ENCODE measurements at places on chromosomes 6 and 20. TPM values are rescaled to one million over a fixed set of nuclear protein-coding genes. Genes with fewer than 3 reads are reported as not detected.

Gene KIF25
- total RNA-seq: not detected

Gene HCK
- total RNA-seq: not detected

Gene RBPJL
- not detected for total RNA-seq

Gene C6orf58
- total RNA-seq: not detected

Gene OPRL1
- 2.7 TPM for total RNA-seq

Gene VSTM2L
- total RNA-seq: 2.3 TPM

Gene LHFPL5
- 1.7 TPM for total RNA-seq

Gene MAS1
- not detected for total RNA-seq

Gene PTPRT
- total RNA-seq: not detected

Gene HLA-DPA1
- total RNA-seq: not detected

Gene VSX1
- 0.65 TPM for total RNA-seq

Gene NNAT
- not detected for total RNA-seq

Gene LY6G6D
- total RNA-seq: not detected

Gene BPIFB2
- total RNA-seq: not detected

Gene MOXD1
- 1.3 TPM for total RNA-seq

Gene REPS1
- 32.0 TPM for total RNA-seq

Gene SNAP91
- total RNA-seq: not detected

Gene TRIM40
- total RNA-seq: not detected

DNA sequence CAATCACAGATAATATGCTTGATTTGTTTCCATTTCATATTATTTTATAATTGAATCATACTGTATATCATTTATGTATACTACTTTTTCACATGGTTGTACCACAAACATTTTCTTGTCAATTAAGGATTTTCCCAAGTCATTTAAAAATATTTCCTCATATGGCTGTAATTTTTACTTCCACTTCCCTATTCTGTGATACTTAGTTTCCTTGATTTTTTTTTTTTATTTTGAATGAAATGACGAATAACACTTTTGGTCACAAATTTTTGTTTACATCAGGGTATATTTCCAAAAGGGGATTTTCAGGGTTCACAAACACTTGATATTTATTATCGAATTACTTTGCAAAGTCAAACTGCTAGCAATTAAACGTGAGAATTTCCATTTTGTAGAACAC is 515.6 kb downstream of the KIF16B start:
- peaks cover 13% of the 10 kb centered on the region for H3K4me1 ChIP-seq
- no peaks in the 10 kb centered on the region for H3K36me3 ChIP-seq
- no peak overlapping the region for H3K4me3 ChIP-seq
- H3K27me3 ChIP-seq: no peaks in the 10 kb centered on the region
- no peak for DNase-seq

- no peak overlapping the region for H3K27ac ChIP-seq
- H3K4me1 ChIP-seq: no peaks in the 10 kb centered on the region
- H3K4me3 ChIP-seq: no peak overlapping the region
- DNase-seq: no peak
- H3K27me3 ChIP-seq: no peaks in the 10 kb centered on the region
These were observed 80.3 kb downstream of the GJA1 start for GRCh38 chr6:121515630-121516265.

DNA sequence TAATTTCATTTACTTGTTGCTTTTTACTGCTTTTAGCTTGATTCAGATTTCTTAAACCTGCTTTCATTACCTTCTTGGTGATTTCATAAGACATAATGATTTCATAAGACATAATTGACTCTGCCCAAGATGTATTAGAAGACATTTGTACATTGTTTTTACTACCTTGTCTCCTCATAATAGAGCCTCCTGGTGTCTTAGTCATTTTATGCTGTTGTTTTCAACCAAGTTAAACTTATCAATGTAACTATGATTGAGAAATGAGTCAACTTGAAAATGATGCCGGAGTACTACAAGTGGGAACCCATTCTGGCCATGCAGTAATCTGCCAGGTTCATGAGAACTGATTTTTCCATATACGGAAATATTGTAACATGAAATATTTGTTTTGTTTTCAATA is 573.6 kb downstream of the MMUT start:
- H3K4me1 ChIP-seq: no peaks in the 10 kb centered on the region
- no peaks in the 10 kb centered on the region for H3K36me3 ChIP-seq
- H3K4me3 ChIP-seq: no peak overlapping the region

DNA sequence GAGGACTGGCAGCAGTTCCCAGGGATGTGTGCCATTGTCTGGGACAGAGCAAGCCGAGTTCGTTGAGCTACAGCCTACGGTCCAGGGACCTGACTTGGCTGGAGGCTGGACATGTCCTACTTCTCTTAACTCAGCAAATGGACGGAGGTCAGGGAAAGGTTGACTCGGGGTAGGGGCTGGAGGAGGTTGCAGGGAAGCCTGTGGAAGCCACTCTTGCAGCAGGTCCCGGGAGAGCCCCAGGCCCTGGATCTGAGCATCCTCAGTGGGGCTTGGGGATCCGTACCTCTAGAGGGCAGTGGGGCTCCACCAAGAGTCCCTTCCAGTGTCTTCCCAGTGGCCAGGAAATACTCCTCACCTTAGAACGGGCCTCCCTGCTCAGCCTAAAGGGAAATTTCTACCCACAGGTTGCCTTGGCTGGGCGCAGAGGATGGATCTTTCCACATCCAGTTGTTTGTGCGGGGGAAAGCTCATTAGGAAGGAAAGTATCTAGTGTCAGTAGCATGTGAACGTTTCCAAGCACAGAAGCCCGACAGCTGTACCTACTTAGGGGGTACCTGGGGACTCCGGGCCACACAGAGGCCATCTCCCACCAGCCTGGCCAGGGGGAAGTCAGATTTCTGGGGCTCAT is 170.2 kb downstream of the NFATC2 start:
- H3K4me3 ChIP-seq: no peak overlapping the region
- no peaks in the 10 kb centered on the region for H3K27me3 ChIP-seq
- H3K27ac ChIP-seq: no peak overlapping the region
- H3K36me3 ChIP-seq: no peaks in the 10 kb centered on the region
- peaks cover 7% of the 10 kb centered on the region for H3K4me1 ChIP-seq

- no peak overlapping the region for H3K27ac ChIP-seq
- peaks cover 92% of the 10 kb centered on the region for H3K27me3 ChIP-seq
- no peaks in the 10 kb centered on the region for H3K36me3 ChIP-seq
- no peak overlapping the region for H3K4me3 ChIP-seq
- H3K4me1 ChIP-seq: no peaks in the 10 kb centered on the region
These were observed 90.2 kb downstream of the THBS2 start for GRCh38 chr6:169163411-169163901.

DNA sequence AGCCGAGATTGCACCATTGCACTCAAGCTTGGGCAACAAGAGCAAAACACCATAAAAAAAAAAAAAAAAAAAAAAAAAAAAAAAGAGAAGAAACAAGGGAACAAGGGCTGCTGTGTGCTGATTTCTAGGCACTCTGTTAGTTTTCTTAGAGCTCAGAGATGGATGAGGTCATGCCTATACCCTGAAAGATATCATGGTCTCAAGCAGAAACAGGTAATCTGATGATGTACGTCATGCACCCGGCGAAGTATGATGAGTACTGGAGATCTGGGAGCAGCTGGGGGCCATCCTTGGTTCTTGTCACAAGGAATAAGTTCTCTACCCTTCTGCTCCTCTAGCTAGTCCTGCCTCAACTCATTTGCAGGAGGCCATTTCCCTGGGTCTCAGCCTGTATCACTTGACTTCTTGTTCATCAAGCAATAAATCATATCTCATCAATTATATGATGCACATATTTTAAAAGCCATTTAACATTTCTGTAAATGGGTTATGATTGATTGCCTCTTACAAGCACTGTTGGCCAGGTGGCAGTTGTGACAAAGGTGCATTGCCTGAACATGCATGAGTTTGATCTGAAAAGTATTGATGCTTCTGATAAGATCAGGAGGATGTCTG is 517.2 kb downstream of the DHX35 start:
- no peaks in the 10 kb centered on the region for H3K36me3 ChIP-seq
- no peak overlapping the region for H3K27ac ChIP-seq
- DNase-seq: no peak

- no peak for DNase-seq
- H3K36me3 ChIP-seq: no peaks in the 10 kb centered on the region
- no peak overlapping the region for H3K4me3 ChIP-seq
These were observed 13.6 kb downstream of the SERPINB6 start for GRCh38 chr6:2957696-2958330.

GRCh38 chr6:132937466-132937906 is 123.1 kb downstream of the RPS12 start:
- no peaks in the 10 kb centered on the region for H3K27me3 ChIP-seq
- H3K4me1 ChIP-seq: no peaks in the 10 kb centered on the region
- peak; percentile 56 for DNase-seq
- H3K27ac ChIP-seq: no peak overlapping the region
- no peak overlapping the region for H3K4me3 ChIP-seq

DNA sequence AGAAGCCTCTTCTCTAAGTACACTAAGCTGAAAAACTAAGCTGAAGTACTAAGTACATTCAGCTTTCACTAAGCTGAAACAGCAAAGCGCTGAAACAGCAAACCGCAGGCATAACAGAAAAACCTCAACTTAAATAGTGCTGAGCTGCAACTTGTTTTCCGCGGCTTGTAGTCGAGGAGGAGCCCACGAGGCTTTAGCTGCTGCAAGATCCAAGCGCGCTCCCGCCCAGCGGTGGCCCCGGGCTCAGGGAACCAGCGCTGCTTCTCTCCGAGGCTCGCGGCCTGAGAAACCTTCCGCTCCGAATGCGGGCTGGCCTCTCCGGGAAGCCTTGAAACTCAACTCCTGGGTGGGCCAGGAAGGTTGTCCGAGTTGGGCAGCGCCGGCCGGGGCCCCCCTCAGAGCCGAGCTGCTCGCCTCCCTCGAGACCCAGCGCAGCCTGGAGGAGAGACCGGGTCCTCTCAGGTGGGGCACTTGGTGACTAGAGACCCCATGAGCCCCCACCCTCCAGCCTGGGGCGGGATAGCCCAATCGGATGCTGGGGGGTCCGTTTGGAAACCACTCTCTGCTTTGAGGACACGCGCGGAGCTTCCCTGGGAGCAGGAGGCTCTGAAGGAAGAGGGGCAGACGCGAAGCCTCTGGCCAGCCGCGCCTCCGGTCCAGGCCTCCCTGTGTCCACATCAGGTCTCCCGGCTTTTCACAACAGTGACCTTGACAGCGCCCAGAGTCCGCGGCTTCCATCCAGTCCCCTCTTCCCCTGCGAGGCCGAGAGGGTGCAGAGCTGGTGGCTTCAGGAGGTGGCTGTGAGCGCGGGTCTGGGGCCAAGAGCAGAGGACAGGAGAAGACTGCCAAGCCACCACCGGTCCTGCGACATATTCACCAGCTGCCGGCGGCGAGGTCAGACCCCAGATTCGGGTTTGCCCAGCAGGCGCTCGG is 38.1 kb upstream of the HLA-E start:
- no peak for DNase-seq
- peaks cover 83% of the 10 kb centered on the region for H3K27me3 ChIP-seq
- H3K27ac ChIP-seq: no peak overlapping the region
- H3K36me3 ChIP-seq: no peaks in the 10 kb centered on the region
- no peak overlapping the region for H3K4me3 ChIP-seq
- no peaks in the 10 kb centered on the region for H3K4me1 ChIP-seq

- peaks cover 29% of the 10 kb centered on the region for H3K4me1 ChIP-seq
- H3K27ac ChIP-seq: peak overlapping the region; percentile 48
- DNase-seq: no peak
- no peaks in the 10 kb centered on the region for H3K27me3 ChIP-seq
- H3K4me3 ChIP-seq: no peak overlapping the region
These were observed 34.0 kb upstream of the PI16 start for GRCh38 chr6:36920546-36920945.

DNA sequence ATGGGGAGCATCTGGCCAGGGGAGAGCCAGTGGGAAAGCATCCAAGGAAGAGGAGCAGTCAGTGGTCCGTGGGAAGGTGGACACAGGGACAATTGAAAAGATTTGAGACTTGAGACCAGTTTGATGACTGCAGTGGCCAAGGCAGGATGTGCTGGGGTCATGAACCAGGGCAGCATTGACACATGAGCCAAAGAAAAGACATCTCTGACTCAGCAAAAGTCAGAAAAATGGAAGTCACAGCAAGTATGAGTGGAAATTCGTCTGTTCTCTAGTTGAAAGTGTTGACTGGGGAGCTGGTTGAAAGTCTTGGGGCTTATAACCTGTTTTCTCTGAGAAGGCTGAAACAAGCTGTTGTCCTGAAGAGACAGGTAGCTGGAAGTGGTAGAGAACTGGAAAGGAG is 31.3 kb downstream of the RAB22A start:
- peaks cover 48% of the 10 kb centered on the region for H3K4me1 ChIP-seq
- H3K36me3 ChIP-seq: peaks cover 28% of the 10 kb centered on the region
- peak overlapping the region; percentile 71 for H3K27ac ChIP-seq
- H3K4me3 ChIP-seq: no peak overlapping the region

- H3K4me3 ChIP-seq: peak overlapping the region; percentile 70
- H3K4me1 ChIP-seq: peaks cover 25% of the 10 kb centered on the region
- H3K36me3 ChIP-seq: no peaks in the 10 kb centered on the region
- H3K27me3 ChIP-seq: no peaks in the 10 kb centered on the region
These were observed 129.7 kb upstream of the BTN3A2 start for GRCh38 chr6:26235302-26235670.

- peaks cover 20% of the 10 kb centered on the region for H3K4me1 ChIP-seq
- H3K27me3 ChIP-seq: no peaks in the 10 kb centered on the region
These were observed 14.7 kb upstream of the DST start for GRCh38 chr6:56657354-56657753.

- H3K27ac ChIP-seq: no peak overlapping the region
- no peak for DNase-seq
- H3K27me3 ChIP-seq: no peaks in the 10 kb centered on the region
- no peaks in the 10 kb centered on the region for H3K4me1 ChIP-seq
These were observed 348.3 kb upstream of the POU3F2 start for GRCh38 chr6:98486057-98486456.

DNA sequence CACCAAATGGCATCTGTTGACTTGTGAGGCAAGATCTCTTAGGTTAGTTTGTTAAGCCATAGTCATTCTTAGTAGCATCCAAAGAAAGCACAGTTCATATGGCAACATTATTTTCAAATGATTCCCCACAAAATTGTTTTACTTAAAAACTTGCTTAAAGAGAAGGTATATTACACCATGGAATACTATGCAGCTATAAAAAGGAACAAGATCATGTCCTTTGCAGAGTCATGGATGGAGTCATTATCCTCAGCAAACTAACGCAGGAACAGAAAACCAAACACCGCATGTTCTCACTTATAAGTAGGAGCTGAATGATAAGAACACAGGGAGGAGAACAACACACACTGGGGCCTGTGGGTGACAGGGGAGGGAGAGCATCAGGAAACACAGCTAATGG is 10.9 kb upstream of the DSE start:
- H3K27ac ChIP-seq: no peak overlapping the region
- H3K4me1 ChIP-seq: no peaks in the 10 kb centered on the region
- no peaks in the 10 kb centered on the region for H3K36me3 ChIP-seq
- DNase-seq: no peak
- no peak overlapping the region for H3K4me3 ChIP-seq

DNA sequence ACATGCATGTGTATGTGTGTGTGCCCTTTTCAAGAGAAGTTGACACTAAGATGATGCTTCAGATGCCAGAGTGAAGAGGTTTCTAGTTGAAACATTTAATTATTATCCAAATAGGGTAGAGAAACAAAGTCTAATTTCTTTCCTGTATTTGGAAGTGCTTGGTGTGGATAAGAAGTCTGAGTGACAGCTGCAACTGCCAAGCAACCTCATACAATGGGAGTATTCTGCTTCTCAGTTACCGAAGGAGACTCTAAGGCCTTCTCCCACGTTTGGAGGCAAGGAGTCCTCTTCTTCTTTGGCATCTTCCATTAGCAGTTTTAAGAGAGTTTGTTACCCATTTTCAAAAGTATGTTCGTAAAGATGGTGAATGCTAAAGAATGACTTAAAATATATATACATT is 82.4 kb downstream of the HDGFL1 start:
- peaks cover 6% of the 10 kb centered on the region for H3K4me1 ChIP-seq
- H3K4me3 ChIP-seq: no peak overlapping the region
- H3K27me3 ChIP-seq: no peaks in the 10 kb centered on the region
- no peak for DNase-seq
- H3K27ac ChIP-seq: no peak overlapping the region
